HuH-7 (cell line): ENCODE measurements at places on chromosomes 5 and 9.

GRCh38 chr5:26569241-26569928 lies 469.0 kb downstream of the CDH9 start:
- DNase-seq, result no peak

DNA sequence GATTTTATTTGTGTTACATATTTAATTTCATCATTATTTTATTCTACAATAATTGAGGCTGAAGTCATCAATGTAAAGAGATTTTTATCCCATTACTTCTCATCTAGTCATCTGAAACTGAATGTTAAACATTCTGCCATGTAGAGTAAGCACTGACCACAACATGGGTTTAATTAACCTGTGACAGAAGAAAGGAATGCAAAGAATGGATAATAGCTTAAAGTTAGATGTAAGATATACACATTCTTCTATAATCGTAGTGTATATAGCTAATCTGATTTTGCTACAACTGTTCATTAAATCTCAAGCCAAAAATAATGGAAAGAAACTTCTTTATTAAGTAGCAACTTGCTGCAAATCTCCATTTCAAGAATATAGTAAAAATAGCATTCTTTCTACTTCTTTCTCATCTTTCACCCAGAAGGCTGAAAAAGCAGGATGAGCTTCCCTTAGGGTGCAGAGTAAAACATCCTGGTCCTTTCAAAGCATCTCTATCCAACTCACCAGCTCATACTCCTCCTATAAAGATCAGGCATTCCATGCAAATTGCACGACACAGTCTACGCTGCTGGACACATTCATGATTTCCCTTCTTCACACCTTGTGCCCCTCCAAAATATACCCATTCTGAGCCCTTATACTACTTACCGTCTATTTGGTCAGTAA lies 115.2 kb downstream of the EFNA5 start:
- DNase-seq, result no peak

DNA sequence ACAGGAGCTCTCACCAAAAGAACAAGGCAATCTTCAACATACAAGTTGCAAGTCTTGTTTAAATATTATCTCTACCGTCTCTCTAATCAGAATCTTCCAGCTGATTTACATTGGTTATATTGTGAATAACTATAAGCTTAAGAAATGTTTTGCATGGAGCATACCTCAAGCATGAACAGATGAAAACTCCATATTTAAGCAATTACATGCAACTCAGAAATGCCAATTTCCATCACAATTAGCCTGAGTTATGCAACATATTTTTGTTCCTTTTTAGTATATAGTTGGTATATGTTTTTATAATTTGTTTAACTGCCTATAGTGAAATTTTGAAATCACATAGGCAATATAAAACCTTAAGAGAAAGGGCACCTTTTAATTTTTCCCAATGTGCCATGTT lies 142.5 kb downstream of the DENND1A start:
- DNase-seq, result no peak

DNA sequence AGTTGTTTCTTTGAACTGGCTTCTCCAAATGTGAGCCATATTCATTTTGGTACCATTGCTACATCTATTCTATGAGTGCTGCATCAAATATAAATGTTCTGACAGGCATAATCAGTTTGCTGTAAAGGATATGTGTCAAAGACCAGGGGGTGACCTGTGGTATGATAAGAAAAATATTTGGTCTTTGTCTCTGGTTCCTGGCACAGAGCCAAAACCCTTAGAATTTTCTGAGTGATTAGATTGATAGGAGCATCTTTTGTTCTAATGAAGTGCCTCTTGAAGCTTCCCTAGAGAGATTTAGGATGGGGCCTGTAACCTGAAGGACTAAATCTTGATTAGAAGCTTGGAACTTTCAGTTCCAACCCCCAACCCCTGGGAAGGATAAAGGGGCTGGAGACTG lies 256.3 kb downstream of the NNT start:
- no peak for DNase-seq

DNA sequence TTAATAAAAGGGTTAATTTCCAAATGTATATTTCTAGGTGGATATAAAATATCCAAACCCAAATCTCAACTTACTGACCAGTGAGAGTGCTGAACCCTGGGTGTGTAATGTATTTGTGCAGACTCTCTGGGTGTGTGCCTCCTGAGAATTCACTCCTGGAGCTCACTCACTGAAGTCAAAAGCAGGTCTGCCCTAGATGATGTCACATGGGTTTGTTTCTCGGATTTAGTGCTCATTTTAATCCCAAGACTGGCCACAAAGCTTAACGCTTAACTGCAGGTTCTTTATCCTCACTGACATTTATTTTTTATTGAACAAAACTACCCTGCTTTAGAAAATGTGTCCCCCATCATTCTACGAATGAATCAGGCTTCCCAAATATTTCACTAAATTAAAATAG lies 179.4 kb downstream of the PPP2R2B start:
- no peak for DNase-seq

- DNase-seq, result no peak
Observed at GRCh38 chr5:21807953-21808352, 1045.2 kb downstream of the CDH12 start.
